ENCODE measurements at places on chromosomes 13 and 19.

- no peak for DNase-seq
These were observed 434.2 kb downstream of the PCDH20 start for GRCh38 chr13:60981407-60981806.

DNA sequence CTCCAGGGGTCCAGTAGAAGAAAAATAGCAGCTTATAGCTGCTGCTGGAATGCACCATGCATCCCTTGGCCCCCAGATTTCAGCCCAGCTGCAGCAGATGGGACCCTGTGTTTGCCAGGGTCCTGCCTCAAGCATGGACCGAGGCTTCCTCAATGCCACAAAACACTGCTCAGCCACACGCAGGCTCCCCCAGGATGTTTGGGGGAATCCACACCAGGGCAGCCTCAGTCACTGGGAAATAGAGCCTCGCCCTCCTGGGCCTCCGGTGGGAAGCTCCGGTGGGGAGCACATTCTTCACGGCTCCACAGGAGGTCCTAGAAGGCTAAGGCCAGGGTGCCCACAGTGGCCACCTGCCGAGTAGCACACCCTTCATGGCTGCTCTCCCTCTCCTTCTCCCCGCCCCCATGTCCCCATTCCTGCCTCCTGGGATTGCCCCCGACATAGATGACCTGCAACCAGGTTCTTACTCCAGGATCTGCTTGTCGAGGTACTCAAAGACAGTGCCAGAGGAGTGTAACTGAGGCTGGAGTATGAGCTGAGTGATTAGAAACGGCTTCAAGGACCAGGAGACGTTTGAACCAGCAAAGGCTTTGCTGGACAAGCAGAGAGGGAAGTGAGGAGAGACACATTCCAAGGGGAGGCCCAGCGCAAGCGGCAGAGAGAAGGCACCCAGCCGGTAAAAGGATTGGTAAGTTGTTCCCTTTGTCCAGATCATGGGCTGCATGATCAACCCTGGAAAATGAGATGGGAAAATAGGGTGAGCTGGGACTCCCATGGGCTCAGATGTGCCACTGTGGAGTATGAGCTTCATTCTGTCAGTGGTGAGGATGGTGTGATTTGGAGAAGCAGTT is 110.7 kb upstream of the UQCRFS1 start:
- DNase-seq, result no peak

DNA sequence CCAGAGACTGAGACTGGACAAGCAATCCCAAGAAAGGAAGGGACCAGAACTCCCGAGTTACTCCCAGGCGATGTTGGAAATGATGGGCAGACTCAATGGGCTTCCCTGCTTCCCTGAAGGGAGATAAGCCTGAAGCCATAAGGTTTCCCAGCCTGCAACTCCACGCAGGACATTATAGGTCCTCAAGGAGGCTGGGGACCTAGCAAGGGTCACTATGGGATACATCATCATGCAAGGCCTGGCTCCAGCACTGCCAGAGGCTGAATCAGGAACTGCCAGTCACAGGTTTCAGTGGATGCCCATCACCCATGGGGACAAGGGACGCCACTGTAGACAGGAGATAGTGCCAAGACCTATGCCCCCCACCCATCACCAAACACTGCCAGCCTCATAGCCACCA is 338.7 kb downstream of the IRS2 start:
- DNase-seq, result no peak

DNA sequence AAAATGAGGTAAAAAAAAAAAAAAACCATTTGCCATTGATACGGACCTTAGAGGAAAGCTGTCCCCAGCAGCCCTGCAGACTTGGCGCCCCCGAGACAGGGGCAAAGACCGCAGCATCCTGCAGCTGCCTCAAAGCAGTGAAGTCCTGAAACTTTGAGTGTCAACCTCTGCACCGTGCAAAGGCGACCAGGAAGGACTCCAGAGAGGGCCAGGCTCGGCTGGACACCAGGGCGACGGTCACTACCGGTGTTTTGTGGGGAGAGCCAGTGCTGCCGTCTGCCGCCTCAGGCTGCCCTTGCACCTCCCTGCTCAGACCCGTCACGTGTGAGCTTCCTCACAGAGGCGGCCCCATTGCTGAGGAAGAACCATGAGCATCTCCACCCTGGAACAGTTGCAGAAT is 146.7 kb upstream of the SPACA7 start:
- no peak for DNase-seq

- no peak for DNase-seq
These were observed 62.4 kb upstream of the C1QTNF9 start for GRCh38 chr13:24247016-24247415.

DNA sequence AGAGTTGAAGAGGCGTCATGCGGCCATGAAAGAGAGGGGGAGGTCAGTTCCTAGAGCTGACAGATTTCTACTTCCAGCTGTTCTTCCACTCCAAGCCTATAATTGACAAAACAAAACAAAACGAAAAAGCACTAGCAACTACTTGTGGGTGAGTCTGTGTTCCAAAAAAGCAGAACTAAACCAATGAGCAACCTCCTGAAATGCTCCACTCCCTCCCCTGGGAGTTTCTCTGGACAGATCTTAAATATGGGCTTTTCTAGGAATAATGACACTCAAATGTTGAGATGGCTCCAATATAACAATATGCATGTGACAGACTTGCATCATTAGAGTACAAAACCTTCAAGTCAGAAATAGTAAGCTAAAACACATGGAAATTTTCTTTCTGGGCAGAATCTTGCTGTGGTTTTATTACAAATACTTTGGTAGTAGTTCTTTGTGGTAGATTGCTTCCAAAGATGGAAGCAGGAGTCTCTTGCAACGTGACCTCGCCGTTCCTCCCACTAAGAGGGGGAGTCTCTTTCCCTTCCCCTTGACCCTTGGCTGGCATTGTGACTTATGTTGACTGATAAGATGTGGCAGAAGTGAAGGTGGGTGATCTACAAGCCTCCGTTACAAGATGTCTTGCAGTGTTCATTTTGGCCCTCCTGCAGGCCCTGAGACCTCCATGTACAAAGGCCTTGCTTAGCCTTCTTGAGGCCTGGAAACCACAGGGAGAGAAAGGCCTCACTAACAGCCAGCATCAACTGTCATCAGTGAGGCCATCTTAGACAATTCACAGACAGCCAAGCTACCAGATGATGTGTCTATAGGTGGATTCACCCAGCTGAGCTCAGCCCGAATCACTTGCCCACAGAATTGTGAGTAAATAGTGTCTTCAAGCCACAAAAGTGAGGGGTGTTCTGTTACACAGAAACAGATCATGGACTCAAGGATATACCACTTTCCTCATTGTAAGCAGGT is 173.1 kb upstream of the RFC3 start:
- no peak for DNase-seq

- DNase-seq, result no peak
These were observed 20.3 kb downstream of the C19orf81 start for GRCh38 chr19:50669302-50670101.

GRCh38 chr13:44352202-44352601 is 21.4 kb upstream of the SERP2 start:
- DNase-seq, result no peak

- DNase-seq, result no peak
These were observed 3.0 kb downstream of the CD209 start for GRCh38 chr19:7744199-7744786.

DNA sequence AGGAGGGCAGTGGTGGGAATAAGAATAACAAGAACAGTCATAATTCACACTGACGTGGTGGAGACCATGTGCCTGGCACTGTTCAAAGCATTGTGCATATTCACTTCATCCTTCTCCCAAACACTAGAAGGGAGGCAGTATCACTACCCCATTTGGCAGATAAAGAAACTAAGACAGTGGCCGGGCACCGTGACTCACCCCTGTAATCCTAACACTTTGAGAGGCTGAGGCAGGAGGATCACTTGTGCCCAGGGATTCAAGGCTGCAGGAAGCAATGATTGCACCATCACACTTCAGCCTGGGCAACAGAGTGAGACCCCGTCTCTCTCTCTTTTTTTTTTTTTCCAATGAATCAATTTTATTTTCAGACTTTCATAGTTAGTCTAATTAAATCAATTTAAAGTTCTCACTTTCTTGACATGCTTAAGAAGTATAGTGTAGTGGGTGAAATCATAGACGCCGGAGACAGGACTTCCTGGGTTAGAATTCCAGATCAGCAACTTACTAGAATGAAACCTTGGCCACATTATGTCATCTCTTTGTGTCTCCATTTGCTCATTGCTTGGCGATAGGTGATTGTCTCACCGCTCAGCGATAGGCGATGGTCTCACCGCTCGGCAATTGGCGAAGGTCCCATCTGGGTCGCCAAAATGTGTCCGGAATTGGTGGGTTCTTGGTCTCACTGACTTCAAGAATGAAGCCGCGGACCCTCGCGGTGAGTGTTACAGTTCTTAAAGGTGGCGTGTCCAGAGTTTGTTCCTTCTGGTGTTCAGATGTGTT is 5.3 kb upstream of the ATG4D start:
- no peak for DNase-seq

GRCh38 chr13:26589754-26590153 is 32.3 kb downstream of the WASF3 start:
- no peak for DNase-seq

DNA sequence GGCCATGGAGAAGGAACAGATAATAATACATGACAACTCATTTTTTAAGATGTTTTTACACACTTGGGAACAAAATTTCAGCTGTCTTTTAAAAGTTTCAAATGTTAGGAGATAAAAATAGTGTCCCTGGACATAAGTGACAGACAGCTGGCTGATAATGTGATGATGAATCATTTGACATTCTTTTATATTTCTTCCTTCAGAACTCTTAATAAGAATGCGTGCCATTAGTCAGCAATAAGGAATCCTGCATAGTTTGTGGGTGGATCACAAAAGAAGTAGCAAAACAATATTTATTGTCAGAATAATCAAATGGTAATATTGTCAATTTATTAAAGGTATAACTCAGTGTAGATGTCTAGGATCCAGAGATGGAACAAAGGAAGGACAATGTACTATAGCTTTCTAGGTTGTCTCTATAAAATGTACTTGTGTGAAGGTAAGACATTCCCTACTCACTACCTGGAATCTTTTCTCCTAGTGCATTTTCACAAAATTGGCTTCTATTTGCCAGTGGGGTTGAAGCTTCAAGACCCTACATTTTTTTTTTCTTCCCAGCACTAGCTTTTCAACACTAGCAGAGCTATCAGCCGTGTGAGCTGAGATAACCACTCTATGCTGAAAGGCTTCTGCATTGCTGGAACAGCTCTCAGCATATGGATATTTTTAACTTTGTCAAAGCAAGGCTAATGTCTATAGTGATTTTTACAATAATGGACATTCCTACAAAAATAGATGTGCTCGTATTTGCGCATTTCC is 175.6 kb upstream of the SLITRK6 start:
- no peak for DNase-seq

- peak; percentile 71 for DNase-seq
These were observed 15.9 kb upstream of the S1PR4 start for GRCh38 chr19:3162418-3163229.

DNA sequence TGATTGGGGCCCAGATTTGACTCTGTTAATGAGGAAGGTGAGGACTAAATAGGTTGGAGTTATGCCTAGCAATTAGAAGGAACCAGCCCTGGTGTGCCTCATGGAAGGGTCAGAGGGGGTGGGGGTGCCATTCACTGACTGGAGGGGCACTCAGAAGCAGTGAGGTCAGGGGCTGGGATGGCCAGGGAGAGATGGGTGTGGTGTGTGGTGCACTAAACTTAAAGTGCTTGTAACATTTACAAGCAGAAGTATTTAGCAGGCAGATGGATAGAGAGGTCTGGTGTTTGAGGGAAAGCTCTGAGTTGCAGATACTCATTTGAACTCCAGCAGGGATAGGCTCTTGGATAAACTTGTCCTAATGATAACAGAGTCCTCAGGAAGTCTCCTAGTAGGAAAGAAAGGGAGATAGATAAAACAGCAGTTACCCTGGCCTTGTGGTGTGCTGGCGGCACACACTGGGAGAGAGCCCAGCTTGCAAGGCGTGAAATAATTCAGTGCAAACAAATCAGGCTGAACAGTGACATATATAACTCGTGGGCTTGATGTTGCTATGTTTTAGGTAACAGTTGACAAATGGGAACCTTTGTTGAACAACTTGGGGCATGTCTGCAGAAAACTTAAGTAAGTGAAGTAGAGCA is 20.0 kb upstream of the UPF3A start:
- DNase-seq, result no peak

GRCh38 chr13:30157616-30157993 is 149.7 kb downstream of the KATNAL1 start:
- no peak for DNase-seq

- DNase-seq, result no peak
These were observed 425.1 kb downstream of the EFNB2 start for GRCh38 chr13:106110241-106110855.

DNA sequence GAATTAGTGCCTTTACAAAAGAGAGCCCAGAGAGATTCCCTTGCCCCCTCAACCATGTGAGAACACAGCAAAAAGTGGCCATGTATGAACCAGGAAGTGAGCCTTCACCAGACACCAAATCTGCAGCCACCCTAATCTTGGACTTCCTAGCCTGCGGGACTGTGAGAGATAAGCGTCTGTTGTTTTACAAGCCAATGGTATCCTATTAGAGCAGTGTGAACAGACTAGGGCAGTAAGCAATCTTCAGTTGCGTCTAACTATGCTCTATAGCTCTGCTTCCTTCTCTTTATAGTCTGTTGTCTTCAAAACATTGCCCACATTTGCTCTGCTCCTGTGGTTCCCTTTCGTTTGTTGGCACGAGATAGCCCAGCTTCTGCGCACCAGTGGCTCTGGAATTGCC is 109.5 kb upstream of the FNDC3A start:
- DNase-seq, result no peak

GRCh38 chr13:93690139-93690538 is 463.5 kb downstream of the GPC6 start:
- DNase-seq, result no peak

DNA sequence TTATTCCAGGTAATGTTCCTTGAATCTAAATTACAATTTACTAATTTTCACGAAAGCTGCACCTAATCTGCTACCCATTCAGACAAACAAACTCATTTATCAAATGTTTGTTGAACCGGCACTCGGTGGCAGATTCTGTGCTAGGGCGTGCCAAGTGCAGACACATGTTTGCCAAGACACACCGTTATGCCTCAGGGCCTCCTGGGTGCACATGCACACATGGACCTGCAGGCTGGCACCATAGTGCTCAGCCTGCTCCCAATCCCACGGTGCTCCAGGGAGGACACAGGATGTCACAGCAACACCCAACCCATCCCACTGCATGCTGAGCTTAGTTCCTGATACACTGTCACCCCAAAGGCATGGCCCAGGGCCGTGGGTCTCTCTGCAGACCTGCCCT is 7.7 kb downstream of the SCGB2B2 start:
- DNase-seq, result no peak

GRCh38 chr19:4922530-4923275 is 13.4 kb downstream of the UHRF1 start:
- no peak for DNase-seq

GRCh38 chr19:14112051-14112808 is 5.3 kb downstream of the PRKACA start:
- no peak for DNase-seq

DNA sequence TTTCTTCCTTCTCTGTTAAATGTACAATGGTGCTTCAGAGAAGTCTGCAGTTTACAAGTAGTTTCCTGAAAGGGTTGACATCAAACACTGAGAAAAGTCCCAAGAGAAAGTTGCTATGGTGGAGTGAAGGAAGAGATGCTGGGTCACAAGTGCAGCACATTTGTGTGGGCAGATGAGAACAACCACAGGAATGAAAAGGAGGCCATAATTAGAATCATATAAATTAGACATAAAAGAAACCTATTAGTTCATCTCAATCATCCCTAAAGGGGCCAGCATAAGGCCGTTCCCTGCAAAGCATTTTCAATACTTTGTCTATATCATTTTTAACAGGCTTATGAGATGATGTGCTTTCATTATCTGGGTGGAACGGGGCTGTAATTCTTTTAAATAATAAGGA is 359.2 kb downstream of the IRS2 start:
- no peak for DNase-seq

- DNase-seq, result no peak
These were observed 1.1 kb upstream of the MRPL34 start for GRCh38 chr19:17304386-17305215.

- no peak for DNase-seq
These were observed 4.3 kb upstream of the USF2 start for GRCh38 chr19:35264268-35265125.
